ENCODE measurements at places on chromosomes 3 and 15.

DNA sequence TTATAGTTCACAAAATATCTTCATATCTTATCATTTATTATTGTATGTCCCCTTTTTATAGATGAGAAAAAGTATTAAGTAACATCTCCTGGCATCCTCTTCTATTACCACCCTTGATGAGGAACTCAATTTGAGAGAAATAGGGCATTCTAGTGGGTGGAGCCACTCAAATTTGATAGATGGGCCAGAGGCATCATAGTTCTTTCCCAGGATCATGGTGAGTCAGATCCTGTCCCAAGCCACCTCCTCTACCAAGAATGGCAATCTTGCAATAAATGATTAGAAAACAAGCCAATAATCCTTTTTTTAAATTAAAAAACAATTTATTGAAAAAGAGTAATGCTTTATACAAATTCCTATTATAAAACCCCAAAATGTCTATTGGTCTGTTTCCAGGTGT is 16.8 kb downstream of the CLDN1 start:
- no peak for DNase-seq

DNA sequence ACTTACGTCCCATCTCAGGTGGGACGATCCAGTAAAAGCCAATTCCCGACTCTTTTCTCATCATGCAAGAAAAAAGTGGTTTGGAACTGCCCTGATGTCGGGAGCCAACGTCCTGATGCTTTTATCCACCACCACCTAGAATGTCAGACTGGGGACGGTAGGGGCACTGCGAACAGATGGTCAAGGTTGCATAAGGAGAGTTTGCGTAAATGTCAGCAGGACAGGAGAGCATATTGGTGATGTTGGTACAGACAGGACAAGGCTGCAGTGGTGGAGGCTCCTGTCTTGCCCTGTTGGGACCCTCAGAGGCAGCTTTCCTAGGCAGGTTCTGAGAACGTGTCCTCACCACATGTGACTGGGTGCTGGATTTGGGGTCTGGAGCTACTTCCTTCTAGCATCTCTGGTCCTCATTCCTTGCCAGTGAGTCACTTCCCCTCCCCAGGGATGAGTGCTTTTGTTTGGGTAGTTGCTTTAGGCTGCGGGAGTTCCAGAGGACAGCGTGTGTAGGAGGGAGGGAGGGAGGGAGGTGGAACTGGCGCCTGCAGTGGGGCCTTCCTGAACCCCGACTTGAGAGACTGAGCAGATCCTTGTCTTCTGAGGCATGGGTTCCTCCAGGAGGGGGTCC is 21.0 kb downstream of the THSD4 start:
- DNase-seq, result peak; percentile 75

DNA sequence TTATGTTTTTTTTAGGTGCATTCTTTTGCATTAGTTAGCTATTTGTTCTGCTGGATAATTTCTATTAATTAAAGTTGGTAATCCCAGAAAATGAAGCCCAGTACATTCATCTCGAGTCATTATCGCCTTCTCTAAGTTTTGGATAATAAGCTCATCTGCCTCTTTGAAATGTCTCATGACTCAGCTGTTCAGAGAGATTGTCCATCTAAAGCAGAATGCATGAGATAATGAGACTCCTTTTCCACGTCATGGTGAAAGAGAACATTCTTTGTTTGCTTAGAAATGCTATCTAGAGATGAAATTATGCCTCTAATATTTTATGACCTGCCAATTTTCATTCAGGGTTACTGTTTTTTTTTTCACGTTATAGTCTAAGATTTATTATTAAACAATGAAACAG is 374.7 kb upstream of the GOLIM4 start:
- no peak for DNase-seq

GRCh38 chr3:87145553-87145952 is 81.6 kb upstream of the CHMP2B start:
- DNase-seq, result no peak

GRCh38 chr3:108114423-108115065 is 23.7 kb upstream of the CD47 start:
- no peak for DNase-seq

DNA sequence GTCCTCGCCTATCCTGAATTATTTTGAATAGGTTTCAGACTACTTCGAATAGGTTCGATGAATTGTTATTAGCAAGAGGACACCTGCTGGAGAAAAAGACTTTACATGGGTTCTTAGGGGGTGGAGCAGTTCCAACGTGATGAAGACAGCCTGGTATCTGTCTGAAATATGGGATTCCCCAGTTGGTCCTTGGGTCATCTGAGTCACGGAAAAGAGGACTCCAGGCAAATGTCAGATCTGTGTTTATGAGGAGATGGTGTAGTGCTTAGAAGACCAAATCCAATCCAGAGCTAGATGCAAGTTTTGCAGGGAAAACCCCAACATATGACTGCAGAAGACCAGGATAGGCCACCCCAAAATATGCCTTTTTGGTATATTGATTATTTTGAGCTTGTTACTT is 98.9 kb upstream of the IGSF10 start:
- no peak for DNase-seq

GRCh38 chr15:42058791-42059190 is 35.6 kb downstream of the PLA2G4D start:
- no peak for DNase-seq

DNA sequence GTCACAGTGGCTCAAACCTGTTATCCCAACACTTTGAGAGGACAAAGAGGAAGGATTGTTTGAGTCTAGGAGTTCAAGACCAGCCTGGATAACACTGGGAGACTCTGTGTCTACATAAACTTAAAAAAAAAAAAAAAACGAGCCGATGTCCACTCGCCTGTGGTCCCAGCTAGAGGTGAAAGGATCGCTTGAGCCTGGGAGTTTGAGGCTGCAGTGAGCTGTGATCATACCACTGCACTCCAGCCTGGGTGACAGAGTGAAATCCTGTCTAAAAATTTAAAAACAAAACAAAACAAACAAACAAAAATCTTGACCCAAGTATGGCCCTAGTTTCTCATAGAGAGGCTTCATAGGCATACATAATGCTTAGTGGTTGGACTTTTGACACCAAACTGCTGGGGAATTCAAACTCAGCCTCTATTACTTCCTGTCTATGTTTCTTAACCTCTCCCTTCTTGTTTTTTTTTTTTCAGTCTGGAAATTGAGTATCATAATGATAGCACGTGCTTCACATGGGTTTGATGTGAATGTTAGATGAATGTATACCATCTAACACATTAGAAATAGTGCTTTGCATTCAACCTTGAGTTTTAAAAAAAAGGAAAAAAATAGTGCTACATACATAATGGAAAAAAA is 46.4 kb upstream of the CAPN7 start:
- DNase-seq, result no peak

- DNase-seq, result no peak
These were observed 15.1 kb downstream of the SLC6A20 start for GRCh38 chr3:45781271-45781670.

DNA sequence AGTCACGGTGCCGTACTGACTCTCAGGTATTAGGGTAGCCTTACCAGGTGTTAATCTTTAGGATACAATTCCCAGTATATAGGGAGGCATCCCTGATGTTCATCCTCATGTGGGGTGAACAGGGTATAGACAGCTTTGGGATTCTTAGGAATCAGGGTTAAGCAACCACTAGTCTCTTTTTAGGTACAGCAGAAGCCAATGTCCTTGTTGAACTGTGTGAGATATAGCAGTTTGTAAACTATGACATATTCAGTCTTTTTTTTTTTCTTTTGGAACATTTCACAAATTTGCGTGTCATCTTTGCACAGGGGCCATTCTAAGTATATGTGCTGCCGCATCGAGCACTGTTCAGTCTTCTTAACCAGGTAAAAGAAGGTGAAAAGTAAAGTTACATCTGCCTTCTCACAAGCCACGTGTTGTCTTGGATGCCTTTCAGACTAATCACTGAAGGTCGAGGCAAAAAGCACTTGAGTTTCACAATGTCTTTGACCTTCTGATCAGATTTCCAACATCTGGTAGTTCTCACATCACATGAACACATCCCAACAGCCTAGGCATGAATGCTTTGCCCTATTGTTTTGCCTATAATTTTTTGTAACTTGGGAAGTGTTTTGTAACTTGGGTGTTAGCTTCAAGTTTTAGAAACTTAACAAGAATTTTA is 17.2 kb downstream of the TSEN2 start:
- DNase-seq, result peak; percentile 85

DNA sequence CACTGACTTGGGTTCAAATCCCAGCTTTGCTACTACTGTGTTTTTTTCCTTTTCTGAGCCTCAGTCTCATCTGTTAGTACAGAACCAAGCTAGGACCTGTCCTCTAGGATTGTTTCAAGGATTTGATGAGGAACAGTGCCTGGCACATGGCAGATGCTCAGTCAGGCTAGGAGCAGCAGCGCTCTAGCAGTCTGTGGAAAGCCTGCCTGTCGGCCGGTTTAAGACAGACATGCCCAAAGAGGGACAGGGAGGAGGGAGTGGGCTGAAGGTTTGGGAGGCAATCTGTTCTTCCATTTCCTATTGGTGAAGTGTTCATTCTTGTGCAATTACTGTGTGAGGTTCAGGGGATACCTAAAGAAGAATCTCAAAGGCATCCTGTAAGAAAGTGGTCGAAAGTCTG is 35.1 kb upstream of the RGMA start:
- DNase-seq, result no peak

- no peak for DNase-seq
These were observed 19.1 kb upstream of the FSTL1 start for GRCh38 chr3:120469882-120470301.

GRCh38 chr3:182809531-182809930 is 16.2 kb downstream of the ATP11B start:
- peak; percentile 30 for DNase-seq

GRCh38 chr15:31295658-31296057 is 31.0 kb upstream of the KLF13 start:
- no peak for DNase-seq

DNA sequence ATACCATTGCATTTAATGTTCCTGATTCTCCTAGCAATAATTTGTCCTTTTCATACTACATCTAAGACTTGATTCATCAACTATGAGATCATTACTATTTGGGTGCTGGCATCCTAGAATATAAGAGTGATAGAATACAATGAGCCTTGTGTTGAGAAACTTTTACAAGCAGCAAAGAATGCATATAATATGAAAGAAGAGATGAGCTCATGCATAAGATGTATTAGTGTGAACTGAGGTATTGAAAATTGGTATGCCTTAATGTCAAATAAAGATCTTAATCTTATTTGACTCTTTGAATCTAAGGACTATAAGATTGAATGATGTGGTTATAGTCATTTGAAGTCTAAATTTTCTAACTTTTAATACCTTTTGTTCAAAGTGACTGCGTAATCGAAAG is 220.0 kb upstream of the ARHGEF26 start:
- DNase-seq, result no peak

DNA sequence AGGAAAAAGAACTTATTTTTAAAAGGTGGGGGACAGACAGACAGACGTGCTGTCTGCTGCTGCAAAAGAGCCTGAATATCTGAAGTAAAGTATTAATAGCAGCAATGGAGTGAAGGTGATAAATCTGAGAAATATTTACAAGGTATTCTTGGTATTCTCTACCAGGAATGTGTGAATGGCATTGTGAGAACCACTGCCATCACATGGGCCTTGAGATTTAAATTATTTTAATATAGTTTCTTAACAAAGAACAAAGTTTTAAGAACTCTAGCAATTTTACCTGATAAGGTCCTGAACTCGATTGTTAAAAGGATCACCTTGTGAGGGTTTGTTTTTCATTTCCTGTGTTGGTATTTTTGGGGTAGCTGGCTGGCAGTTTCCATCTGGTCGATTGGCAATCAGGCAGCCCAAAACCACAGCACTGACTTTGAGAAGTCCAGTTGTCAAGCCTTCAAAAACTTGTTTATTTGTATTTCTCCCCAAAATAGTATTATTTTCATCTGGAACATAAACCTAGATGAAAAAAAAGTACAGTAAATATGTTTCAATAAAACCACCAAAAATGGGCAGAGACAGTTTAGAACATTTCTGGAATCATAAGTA is 97.3 kb downstream of the ISL2 start:
- peak; percentile 3 for DNase-seq

DNA sequence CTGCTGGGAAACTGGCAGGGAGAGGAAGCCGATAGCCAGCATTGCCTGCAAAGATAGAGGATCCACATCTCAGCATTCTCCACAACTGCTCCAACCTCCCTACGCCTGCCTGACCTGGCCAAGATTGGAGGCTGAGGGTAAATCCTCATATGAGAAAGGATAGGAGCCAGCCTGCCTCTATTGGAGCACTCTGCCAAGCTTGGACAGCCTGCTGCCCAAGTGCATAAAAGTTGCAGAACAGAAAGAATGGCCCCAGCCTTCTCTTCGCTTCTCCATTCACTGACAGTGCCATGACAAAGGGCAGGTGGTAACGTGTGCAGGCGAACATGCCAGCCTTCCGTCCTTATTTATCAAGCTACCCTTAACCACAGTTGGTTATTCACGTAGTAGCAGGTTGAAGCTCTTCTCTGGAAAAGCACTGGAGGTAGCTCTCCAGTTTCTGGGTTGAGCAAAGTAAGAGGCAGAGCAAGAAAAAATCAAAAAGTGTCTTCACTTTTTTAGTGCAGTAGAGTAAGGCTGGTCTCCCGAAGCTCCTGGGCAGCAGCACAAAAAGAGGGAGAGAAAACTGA is 4.3 kb downstream of the BMF start:
- no peak for DNase-seq

DNA sequence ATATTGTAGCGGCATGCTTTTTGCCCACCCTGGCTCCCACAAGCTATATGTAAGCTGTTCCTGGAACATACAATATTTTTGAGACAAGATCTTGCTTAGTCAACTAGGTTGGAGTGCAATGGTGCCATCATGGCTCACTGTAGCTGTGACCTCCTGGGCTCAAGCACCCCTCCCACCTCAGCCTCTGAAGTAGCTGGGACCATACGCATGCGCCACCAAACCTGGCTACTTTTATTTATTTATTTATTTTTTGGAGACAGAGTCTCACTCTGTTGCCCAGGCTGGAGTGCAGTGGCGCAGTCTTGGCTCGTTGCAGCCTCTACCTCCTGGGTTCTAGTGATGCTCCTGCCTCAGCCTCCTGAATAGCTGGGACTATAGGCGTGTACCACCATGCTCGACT is 6.7 kb upstream of the SQOR start:
- no peak for DNase-seq

- peak; percentile 13 for DNase-seq
These were observed 38.3 kb downstream of the SCAPER start for GRCh38 chr15:76866716-76867321.

GRCh38 chr3:16437640-16438039 is 75.9 kb downstream of the RFTN1 start:
- peak; percentile 24 for DNase-seq

GRCh38 chr3:189967254-189967865 is 153.3 kb downstream of the P3H2 start:
- DNase-seq, result peak; percentile 30

DNA sequence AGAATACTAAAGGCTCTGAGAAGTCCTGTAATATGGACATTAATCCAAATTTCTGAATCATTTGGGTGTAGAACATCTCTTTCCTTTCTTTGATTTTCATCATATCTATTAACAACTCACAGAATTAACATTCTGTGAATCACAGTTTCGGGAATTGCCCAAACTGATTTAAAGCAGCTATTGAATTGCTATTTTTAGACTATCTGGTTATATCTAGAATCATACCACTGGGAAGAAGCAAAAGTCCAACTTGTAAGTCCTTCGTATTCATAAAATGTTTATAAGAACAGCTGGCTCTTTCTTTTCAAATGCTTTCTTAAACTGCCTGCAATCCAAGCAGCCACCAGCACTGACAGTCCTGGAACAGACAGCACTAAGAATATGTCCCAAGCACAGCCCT is 733.0 kb downstream of the NTRK3 start:
- no peak for DNase-seq

GRCh38 chr3:138359148-138359918 is 11.0 kb downstream of the MRAS start:
- DNase-seq, result no peak

Data from fibroblast of gingiva (primary cell).